ENCODE measurements at places on chromosomes 11 and 22.

GRCh38 chr22:49469896-49470740 lies 357.6 kb downstream of the BRD1 start:
- no peak for DNase-seq

DNA sequence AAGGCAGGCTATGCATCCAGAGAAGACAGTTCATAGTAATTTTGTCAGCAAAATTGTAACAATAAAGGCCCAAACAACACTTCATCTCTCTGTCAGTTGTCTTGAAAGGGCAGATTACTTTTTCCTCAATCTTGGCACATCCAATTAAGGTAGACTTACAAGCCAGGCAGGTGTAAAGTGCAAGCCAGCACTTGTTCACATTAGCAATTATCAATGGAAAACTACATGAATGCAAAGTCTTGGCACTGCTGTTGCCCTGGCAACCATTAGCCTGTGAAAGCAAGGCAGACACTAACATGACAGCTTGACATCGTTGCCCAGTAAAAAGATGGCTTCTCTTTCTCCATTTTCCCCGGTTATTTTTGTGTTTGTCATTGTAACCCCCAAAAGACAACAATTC lies 677.2 kb upstream of the TENM4 start:
- no peak for DNase-seq

- DNase-seq, result no peak
Observed at GRCh38 chr22:49677495-49677889, 150.2 kb downstream of the BRD1 start.

DNA sequence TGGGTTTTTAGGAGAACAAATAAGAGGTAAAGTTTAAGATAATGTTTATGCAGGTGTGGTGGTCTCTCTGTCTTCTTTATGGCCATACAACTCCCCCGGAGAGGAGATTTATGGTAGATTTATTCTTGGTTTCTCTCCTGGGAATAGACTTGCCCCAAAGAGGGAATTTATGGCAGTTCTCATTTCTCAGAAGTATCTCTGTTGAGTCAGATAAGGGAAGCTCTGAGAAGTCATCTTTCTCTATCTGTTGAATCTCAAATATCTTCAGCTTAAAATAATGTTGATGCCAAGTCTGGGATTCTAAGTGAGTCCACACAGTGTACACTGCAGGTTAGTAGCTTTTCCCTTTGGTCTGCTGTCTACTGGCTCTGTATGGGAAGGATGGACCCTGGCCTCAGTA lies 276.4 kb upstream of the PLET1 start:
- no peak for DNase-seq

DNA sequence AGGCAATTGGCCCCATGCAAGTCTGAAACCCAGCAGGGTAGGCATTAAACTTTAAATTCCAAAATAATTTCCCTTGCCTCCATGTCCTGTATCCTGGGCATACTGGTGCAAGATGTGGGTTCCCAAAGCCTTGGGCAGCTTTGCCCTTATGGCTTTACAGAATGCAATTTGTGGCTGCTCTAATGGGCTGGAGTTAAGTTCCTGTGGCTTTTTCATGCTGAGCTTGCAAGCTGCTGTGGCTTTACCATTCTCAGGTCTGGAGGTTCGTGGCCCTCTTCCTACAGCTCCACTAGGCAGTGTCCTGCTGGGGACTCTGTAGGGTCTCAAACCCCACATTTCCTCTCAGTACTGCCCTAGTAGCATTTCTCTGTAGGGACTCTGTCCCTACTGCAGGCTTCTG lies 15.0 kb upstream of the BIRC3 start:
- DNase-seq, result no peak
